Activated naive CD8-positive, alpha-beta T cell treated with anti-CD3 and anti-CD28 coated beads for 36 hours (primary cell): ENCODE measurements at places on chromosomes 11 and 22.
A peak's percentile ranks its signal among the peaks of the same experiment; 100 is the strongest.

DNA sequence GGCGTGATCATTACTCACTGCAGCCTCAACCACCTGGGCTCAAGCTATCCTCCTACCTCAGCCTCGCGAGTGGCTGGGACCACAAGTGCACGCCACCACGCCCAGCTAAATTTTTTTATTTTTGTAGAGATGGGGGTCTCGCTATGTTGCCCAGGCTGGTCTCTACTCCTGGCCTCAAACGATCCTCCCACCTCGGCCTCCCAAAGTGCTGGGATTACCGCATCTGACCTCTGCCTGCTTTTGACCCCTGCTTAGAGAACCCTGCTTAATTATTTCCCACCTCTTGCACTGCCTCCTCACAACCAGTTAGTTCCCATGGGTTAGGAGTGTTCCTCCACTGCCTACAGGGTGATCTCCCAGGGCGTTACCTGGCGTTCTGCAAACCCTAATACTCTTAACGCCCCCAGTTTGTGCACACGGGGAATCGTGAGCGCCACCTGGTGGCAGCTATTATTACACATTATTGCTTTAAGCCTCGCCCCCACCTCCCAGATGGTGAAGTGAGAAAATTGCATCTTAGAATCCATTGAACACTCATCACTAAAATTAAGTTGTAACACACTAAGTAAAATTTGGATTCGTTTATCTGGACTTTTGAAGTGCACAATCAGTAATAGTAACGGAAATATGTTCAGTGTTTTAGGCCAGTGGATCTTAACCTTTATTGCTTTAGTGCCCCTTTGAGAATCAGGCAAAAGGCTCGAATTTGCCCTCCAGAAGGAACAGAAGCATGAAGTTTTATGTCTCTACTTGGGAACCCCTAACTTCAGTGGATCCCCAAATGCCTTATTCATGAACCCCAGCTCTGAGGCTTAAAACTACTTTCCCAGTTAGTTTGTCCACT lies 61.4 kb upstream of the ASPHD2 start:
- DNase-seq, result peak; percentile 51

- DNase-seq, result peak; percentile 55
These were observed 21.5 kb upstream of the CBX7 start for GRCh38 chr22:39173787-39174497.

GRCh38 chr22:19353363-19354131 lies 62.0 kb upstream of the CLTCL1 start:
- DNase-seq, result no peak

DNA sequence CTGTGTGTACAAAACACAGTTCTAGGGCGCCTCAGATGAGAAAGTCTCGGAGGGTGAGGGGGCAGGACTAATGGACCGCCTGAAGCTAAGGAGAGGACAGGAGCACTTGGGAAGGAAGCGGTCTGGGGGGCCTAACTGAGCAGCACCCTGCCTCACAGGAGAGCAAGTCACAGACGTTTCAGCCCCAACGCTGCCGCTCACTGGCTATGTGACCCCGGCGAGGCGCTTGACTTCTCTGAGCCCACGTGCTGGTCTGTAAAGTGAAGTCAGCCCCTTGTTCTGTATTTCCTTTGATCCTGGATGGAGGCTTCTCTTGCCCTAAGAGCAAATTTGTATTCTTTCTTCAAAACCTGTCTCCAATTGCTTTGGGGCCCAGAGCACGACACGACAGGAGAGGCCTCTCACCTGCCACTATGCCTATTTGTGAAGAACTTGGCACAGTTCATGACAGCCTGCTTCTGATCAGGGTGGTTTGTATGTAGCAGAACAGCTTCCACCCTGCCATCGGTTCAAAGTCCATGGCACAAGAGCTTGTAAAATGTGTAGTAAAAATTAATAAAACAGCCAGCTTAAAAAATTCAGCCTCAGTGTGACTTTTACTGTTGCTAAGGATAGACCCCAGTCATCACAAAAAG lies 59.1 kb downstream of the WNT11 start:
- no peak for DNase-seq

- no peak for DNase-seq
These were observed 41.5 kb upstream of the CARD18 start for GRCh38 chr11:105181100-105181499.

DNA sequence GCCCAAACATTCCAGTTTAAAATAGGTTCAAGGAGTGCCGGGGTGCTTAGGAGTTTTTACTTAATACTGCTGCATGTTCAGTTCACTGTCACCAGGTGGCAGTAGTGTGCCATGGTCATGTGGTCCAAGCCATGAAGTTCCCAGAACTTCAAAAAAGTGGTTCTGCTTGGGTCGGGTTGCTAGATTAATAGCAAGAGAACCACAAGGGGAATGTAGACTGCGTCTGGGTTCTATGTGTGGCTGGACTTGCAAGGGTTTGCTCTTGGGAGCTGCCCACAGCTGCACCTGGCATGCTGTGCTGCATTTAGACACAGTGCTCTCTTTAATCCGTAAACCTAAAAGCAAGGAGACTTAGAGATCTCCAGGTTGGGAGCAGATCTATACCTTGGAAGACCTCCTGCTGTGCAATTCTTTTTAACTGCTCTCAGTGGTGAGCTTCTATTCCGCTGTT lies 6.5 kb upstream of the SPON1 start:
- DNase-seq, result peak; percentile 29

DNA sequence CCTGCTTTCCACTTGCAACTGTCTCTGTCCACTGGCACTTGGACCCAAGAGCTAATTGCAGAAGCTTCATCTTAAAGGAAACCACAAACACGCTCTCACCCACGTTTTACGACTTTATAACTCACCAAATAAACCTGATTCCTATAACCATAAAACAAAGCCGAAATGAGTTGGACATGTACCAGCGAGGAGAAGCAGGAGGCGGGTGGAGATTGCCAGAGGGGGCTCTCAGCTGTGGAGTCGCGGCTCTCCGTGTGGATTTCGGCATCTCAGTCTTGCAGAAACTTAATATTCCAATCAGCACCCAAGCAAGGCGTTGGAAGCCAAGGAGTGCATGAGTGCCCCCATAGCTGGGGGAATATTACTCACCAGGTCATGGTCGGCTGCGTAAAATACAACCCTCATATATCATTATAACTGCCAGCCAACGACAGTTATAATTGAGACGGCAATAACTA lies 483.6 kb downstream of the MN1 start:
- no peak for DNase-seq

- peak; percentile 30 for DNase-seq
These were observed 471 bp downstream of the ARVCF start for GRCh38 chr22:20015971-20016733.

- DNase-seq, result peak; percentile 9
These were observed 55.1 kb upstream of the CLDN5 start for GRCh38 chr22:19579115-19579811.

- peak; percentile 63 for DNase-seq
These were observed 8.6 kb upstream of the CD82 start for GRCh38 chr11:44556735-44557409.

GRCh38 chr11:61092280-61092766 lies 10.0 kb upstream of the CD5 start:
- peak; percentile 80 for DNase-seq

GRCh38 chr22:29259253-29259899 lies 8.4 kb downstream of the RHBDD3 start:
- no peak for DNase-seq

- DNase-seq, result no peak
These were observed 67.2 kb downstream of the CECR2 start for GRCh38 chr22:17436382-17436980.

GRCh38 chr11:134497586-134497985 lies 85.5 kb upstream of the B3GAT1 start:
- DNase-seq, result no peak

GRCh38 chr11:111472228-111472627 lies 40.0 kb downstream of the BTG4 start:
- no peak for DNase-seq

- no peak for DNase-seq
These were observed 1.9 kb downstream of the GRAMD4 start for GRCh38 chr22:46622081-46622521.

- DNase-seq, result no peak
These were observed 15.3 kb upstream of the FAM83F start for GRCh38 chr22:39979458-39979857.

- no peak for DNase-seq
These were observed 1380.6 kb upstream of the RAG2 start for GRCh38 chr11:37978647-37979046.

GRCh38 chr22:46100401-46101105 lies 49.8 kb upstream of the PPARA start:
- no peak for DNase-seq

DNA sequence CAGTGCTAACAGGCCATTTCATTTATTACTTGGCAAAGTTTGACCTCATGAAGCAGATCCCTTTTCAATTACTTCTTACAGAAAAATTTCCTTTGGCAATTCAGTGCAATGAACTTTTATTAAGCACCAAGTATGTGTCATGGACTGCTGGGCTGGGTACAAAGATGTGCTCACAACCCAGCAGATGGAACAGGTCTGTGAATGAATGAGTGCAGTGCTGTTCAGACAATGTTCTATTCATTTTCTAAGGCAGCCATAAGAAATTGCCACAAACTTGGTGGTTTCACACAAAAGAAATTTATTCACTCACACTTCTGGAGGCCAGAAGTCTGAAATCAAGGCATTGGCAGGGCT lies 428.5 kb downstream of the SOX6 start:
- no peak for DNase-seq

DNA sequence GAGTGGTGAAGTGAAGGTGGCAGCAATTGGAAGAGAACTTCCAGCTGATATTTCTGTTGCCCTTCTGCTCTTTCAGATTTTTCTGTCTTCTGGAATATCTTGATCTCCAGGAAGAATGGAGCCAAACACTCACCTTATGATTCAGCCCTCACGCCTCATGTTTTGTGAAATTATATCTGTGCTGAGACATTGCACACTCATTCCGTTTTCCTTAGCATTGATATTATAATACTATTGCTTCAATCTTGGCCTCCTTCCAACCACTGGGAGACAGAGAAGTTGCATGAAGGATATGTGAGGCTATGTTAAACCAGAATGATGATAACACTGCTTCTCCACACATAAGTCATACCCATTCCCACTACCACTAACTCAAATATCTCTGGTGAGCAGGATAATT lies 177.9 kb downstream of the ETS1 start:
- no peak for DNase-seq

- DNase-seq, result peak; percentile 74
These were observed 884 bp downstream of the IL10RA start for GRCh38 chr11:117986981-117987574.

- DNase-seq, result no peak
These were observed 1260.4 kb upstream of the RAG2 start for GRCh38 chr11:37858398-37858797.

DNA sequence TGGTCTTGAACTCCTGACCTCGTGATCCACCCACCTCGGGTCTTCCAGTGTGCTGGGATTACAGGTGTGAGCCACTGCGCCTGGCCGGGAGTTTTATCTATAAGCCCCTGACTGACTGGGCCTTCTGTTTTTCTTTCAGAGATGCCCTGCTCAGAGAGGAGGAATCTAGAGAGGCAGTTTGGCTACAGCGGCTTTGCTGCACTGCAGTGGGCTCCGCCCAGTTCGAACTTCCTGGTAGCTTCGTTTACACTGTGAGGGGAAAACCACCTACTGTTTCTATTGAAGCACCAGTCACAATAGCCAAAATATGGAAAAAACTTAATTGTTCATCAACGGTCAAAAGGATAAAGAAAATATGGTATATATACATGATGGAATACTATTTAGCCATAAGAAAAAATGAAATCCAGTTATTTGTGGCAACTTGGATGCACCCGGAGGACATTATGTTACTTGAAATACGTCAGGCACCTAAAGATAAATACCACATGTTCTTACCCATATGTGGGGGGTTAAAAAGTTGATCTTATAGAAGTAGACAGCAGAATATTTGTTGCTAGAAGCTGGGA lies 31.9 kb upstream of the FAM181B start:
- DNase-seq, result no peak

GRCh38 chr11:19803506-19803998 lies 90.9 kb downstream of the NAV2 start:
- no peak for DNase-seq
